AG20443 (cell line): ENCODE measurements at places on chromosomes 16 and 17.

- peak; percentile 76 for DNase-seq
Observed at GRCh38 chr16:81204798-81205680, 33.5 kb upstream of the BCO1 start.

GRCh38 chr16:87328846-87329245, 11.7 kb upstream of the C16orf95 start:
- no peak for DNase-seq

DNA sequence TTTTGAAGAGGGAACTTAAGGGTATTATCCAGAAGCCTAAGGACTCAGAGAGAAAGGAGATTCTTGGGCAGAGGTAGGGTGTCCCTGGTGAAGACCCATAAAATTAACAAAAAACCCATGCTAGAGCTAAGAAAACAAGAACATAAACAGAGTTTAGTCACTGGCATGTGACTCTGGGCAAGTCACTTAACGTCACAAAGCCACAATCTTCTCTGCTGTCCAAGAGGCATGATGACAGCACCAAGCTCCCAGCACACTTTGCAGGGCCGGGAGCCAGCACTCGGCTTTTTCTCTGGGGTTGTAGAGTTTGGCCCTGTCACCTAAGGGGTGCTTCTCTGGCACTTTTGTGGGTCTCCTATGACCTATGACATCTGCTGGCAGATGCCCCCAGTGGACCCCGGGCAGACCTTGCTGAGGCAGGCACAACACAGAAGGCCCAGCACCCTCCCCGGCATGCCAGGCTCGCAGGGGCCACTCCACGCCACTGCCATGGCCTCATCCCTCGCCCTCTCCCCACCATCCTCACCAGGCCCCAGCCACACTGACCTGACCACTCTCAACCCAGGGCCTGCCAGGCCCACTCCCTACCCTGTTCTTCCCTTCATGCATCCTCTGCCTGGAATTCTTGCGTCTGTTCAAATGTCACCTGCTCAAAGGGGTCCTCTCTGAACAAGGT, 69.8 kb downstream of the DYNLRB2 start:
- peak; percentile 56 for DNase-seq

DNA sequence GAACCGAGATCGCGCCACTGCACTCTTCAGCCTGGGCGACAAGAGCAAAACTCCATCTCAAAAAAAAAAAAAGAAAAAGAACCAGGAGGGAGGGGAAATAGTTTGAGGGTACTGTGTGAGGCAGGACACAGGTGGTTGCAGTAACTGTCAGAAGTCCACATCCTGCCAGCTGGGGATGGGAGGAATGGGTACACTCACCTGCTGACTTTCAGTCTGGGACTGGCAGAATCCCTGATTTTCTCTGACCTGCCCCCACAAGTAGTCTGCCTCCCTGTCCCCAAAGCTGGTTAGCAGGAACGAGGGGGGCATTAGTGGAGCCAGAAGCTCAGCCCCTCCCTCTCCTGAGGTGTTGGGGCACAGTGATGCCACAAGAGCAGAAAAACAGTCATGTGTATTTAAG, 7.1 kb upstream of the ARL5C start:
- DNase-seq = no peak

DNA sequence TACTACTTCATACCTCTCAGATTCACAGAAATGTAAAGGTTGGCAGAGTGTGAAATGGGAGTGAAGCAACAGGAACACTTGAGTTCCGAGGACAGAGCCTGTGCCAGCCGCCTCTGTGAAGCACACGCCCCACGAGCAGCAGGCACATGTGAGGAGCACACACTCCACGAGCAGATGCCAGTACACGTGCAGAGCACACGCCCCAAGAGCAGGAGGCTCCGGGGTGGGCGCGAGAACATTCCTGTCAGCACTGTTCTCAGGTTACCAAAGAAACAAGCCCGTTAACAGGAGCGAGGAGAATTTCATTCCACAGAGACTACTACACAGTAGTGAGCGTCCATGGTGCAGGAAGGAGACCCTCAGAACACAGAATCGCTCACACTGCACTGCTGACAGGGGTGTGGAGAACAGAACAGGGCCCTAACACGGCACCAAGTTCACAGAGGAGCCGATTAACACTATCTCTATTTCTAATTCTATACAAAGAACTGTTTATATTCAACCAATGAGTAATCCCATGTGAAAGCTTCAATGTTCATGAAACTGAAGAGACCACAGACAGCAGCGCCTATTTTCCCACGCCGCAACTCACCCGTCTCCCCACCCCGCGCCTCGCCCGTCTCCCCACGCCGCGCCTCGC, 40.1 kb downstream of the KLHDC4 start:
- DNase-seq = no peak

- DNase-seq = no peak
Observed at GRCh38 chr17:75044716-75045115, 2.1 kb downstream of the ATP5PD start.

- DNase-seq = peak; percentile 90
Observed at GRCh38 chr17:29613352-29613837, 9.3 kb downstream of the CORO6 start.

GRCh38 chr16:86786338-86786737, 208.0 kb downstream of the FOXL1 start:
- DNase-seq = no peak

GRCh38 chr17:33498069-33498468, 205.0 kb upstream of the ASIC2 start:
- DNase-seq = no peak

GRCh38 chr16:75371171-75371570, 62.1 kb downstream of the CFDP1 start:
- DNase-seq = no peak

- peak; percentile 98 for DNase-seq
Observed at GRCh38 chr16:2673066-2673999, 9.0 kb upstream of the KCTD5 start.
